ENCODE measurements at places on chromosomes 11 and 22.

DNA sequence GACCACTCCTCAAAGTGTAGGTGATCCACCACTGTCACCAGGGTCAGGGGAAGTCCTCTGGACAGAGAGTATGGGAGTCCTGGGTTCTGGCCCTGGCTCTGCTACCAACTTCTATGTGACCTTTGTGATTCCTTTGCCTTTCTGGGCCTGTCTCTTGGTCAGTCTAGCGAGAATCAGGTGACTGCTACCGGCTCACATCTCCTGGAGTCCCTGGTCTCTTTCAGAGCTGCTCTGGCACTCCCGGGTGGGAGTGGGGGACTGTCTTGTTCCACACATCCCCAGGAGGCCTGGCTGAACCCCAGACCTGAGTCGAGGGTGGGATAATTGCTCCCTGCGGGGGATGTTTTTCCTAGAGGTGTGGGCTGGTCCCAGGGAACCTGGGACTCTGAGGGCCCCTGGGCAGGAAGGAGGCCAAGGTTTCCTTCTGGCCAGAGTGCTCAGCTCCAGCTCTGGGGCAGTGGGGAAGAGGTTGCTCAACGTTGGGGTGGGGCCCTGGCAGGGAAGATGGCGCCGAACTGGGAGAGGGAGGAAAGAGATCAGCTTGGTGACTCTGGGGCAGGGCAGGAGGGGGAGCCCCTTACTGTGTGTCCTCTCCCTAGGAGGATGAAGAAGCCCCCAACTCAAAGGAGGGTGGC lies 2.1 kb downstream of the SOX10 start:
- peak; percentile 22 for DNase-seq

GRCh38 chr11:109490953-109491635 lies 69.1 kb downstream of the C11orf87 start:
- DNase-seq: no peak

DNA sequence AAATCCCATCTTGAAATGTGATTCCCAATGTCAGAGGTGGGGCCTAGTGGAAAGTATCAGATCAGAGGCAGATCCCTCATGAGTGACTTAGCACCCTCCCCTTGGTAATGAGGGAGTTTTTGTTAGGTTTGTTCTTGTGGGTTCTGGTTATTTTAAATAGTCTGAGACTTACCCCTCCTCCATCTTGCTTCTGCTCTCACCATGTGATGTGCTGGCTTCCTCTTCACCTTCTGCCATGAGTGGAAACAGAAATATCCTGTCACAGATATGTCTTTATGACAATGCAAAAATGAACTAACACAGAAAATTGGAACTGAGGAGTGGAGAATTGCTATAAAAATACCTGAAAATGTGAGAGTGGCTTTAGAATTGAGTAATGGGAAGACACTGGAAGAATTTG lies 33.1 kb downstream of the TMEM225 start:
- no peak for DNase-seq

- no peak for DNase-seq
These were observed 42.7 kb upstream of the FAM181B start for GRCh38 chr11:82776377-82776776.

GRCh38 chr11:2321311-2321683 lies 19.5 kb downstream of the TSPAN32 start:
- DNase-seq: no peak

DNA sequence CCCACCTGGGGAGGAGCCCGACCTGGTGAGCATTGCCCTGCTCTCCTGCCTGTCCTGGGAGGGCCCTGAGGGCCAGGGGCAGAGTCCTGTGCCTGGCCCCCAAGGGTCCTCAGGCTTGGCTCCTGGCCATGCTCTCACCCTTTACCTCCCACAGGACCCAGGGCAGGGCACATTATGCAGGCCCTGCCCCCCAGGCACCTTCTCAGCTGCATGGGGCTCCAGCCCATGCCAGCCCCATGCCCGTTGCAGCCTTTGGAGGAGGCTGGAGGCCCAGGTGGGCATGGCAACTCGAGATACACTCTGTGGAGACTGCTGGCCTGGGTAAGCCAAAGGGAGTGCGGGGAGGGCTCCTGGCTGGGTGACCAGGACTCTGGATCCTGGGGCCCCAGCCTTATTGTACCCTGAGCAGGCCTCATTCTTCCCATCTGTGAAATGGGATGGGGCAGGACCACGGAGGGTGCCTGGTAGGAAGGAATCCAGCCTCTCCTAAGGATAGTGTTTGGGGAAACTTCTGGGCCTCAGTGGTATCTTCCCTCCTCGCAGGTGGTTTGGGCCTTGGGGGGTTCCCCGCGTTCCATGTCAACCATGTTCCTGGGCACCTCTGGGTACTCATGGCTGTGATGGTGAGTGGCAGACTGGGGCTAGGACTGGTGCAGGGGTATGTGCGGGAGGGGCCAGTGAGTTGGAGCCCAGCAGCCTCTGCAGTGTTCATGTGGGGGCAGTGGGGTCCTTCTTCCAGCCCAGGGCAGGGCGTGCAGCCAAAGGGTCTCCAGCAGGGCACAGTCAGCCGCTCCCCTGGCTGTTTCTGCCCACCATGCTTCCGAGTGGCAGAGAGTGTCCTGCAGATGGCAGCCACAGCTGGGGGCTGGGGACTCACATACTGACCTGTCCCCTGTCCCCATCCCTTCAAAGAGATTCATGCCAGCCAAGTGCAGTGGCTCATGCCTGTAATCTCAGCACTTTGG lies 14.7 kb downstream of the RELT start:
- DNase-seq: no peak

DNA sequence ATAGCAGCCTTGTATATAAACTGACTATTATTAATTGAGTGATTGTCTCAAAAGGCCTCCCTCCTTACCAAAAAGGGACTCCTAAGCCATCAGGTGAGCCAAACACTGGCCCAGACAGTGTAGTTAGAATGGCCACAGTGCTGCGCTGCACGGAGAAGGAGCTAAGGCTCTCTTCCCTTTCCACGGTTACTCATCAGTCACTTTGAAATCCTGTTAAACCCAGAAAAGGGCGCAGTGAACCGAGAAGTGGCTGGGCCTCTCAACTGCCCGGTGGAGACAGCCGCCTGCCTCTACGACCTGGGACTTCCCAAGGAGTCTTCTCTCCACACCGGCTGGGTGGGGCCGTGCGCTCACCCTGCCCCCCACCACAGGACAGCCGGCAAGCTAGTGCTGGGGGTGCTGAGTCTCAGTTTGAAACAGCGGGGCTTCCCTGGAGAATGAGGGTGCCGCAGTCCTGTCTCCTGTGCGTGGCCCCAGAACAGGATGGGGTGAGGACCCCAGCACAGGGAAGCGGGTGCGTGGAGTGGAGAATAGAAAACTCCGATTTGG lies 1.3 kb downstream of the MYH9 start:
- DNase-seq: no peak

DNA sequence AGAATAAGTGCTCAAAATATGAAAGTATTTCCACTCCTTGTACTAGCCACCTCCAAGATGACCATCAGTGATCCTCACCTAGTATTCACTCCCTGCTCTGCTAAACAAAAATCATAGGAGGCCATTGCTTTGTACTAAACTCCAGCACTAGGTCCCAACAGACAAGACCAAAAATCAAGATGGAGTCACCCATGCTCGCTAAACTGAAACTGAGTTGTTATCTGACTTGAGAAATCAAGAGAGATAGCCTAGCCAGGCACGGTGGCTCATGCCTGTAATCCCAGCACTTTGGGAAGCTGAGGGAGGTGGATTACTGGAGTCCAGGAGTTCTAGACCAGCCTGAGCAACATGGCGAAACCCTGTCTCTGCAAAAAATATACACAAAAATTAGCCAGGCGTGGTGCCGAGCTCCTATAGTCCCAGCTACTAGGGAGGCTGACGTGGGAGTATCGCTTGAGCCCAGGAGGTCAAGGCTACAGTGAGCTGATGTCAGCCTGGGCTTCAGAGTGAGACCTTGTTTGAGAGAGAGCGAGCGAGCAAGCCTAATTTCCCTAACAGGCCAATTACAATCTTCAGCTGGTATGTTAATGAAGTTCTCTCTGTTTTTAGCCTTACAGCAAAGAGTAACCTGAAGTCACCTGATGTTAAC lies 9.3 kb downstream of the SEC14L6 start:
- DNase-seq: no peak

DNA sequence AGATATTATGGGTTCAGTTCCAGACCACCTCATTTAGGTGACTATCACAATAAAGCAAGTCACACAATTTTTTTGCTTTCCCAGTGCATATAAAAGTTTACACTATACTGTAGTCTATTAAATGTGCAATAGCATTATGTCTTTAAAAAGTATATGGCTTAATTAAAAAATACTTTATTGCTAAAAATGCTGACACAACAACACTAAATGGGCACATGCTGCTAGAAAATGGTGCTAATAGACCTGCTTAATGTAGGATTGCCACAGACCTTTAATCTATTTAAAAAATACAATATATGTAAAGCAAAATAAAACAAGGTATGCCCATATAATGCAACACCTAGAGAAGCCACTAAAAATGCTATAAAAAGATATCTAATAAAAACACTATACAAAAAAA lies 27.1 kb upstream of the OR5AK2 start:
- no peak for DNase-seq

DNA sequence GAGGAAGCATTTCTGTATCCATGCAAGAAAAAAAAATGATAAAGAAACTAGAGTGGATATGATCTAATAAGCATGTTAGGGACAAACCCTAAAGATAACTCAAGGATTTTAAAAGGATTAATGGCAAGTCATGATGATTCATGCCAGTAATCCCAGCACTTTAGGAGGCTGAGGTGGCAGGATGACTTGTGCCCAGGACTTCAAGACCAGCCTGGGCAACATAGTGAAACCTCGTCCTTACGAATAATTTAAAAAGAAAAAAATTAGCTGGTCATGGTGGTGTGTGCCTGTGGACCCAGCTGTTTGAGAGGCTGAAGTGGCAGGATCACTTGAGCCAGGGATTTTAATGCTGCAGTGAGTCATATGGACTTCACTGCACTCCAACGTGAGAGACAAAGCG lies 145.5 kb upstream of the BLID start:
- no peak for DNase-seq

GRCh38 chr11:134584001-134584561 lies 172.0 kb upstream of the B3GAT1 start:
- no peak for DNase-seq

GRCh38 chr11:100923555-100923954 lies 206.1 kb downstream of the PGR start:
- no peak for DNase-seq

- DNase-seq: no peak
These were observed 47.6 kb upstream of the PPARA start for GRCh38 chr22:46102752-46103151.

GRCh38 chr11:13145461-13145860 lies 132.1 kb upstream of the BMAL1 start:
- DNase-seq: no peak

DNA sequence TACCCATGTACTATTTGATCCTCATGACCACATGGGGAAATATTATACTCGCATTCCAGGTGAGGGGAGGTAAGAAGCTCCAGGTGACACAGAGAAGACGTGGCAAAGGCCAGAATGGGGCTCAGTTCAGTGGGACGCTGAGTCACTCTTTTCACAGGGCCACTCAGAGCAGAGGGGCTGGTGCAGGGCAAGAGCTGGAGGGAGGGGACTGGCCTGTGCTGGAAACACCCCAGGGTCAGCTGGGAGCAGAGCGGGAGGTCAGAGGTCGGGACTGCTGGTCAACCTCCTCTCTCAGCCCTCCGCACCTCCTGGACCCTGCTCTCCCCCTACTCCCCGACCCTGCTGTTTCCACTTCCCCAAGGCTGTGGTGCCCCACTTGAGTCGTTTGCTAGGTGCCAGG lies 12.1 kb downstream of the APOL3 start:
- no peak for DNase-seq

DNA sequence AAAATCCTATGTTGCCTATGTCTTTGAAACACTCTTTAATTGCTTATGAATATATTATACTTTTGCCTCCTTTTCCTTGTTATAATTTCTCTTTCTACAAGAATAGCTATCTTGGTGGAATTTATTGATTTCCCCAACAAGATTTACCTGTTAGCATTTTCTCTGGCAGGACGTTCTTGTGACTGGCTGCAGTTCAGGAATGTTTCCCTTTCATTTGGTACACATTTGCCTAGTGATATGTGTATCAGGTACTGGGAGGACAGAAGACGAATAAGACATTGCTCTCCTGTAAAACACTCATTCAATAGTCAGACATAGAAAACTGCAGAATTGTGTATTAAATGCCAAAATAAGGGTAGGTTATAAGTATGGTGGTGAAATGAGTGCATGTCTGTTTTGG lies 279.9 kb downstream of the FAT3 start:
- DNase-seq: no peak

DNA sequence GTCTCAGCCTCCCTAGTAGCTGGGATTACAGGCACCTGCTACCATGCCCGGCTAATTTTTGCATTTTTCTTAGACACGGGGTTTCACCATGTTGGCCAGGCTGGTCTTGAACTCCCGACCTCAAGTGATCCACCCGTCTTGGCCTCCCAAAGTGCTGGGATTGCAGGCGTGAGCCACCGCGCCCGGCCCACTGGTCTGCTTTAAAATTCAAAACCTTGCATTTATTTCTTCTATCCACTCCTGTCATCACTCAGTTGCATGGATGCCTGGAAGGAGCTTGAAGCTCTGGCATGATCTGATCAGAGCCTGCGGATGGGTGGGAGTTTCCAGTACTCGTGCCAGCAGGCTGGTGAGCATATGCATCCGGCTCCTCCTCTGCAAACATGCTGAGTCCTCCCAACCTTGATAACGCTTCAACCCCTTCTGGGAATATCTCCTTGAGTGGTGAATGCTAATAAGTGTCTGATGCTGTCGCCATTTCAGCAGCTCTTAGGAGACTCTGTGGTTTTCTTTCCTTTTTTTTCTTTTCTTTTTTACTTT lies 39.6 kb downstream of the UBASH3B start:
- no peak for DNase-seq

DNA sequence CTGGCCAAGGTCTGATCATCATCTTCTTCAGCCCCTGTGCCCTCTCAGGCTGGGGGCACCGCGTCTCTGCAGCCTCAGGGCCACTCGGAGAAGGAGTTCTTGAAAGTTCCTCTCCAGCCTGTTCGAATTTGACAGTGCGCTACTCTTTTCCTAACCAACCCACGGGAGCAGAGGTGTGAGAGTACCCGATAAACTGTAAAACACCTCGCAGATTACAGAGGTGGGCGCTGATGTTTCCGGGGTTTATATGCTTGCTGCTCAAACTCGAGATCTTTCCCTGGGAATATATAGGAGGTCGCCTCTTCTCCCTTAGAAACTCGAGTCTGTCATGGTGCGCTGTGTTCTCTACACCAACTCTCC lies 515 bp downstream of the CTR9 start:
- no peak for DNase-seq

DNA sequence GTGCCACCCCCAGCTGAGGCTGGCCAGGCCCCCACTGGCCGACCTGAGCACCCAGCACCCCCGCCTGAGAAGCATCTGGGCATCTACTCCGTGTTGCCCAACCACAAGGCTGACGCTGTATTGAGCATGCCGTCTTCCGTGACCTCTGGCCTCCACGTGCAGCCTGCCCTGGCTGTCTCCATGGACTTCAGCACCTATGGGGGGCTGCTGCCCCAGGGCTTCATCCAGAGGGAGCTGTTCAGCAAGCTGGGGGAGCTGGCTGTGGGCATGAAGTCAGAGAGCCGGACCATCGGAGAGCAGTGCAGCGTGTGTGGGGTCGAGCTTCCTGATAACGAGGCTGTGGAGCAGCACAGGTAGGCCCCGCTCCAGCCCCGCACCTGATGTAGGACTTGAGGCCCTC lies 4.7 kb downstream of the ZBTB16 start:
- no peak for DNase-seq
